Small intestine (tissue), 16 donors: ENCODE measurements at places on chromosomes 16 and 17. TPM values are rescaled to one million over a fixed set of nuclear protein-coding genes. Genes with fewer than 3 reads are reported as not detected.

- H3K4me1 ChIP-seq = no peaks in the 10 kb centered on the region
- no peak overlapping the region for H3K27ac ChIP-seq
- no peaks in the 10 kb centered on the region for H3K36me3 ChIP-seq
- DNase-seq = no peak
Observed at GRCh38 chr16:5891296-5891695, 793.7 kb upstream of the EEF2KMT start.

DNA sequence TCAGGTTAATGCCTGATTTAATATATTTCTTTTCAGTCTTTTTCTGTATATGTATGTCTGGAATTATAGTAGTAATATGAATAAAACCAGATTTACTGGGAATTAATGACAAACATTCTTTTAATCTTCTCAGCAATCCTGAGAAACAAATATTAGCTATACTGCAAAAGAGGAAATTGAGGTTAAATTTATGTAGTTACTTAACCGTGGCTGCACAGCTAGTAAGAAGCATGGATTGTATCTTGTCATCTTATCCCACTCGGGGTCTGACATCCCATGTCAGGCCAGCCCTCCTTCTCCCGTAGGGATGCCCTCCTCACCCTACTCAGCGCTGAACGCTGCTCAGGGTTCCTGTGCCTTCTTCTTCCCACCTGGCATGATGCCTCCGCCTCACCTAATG is 143.0 kb downstream of the FTO start:
- no peaks in the 10 kb centered on the region for H3K36me3 ChIP-seq
- H3K27ac ChIP-seq = no peak overlapping the region
- H3K27me3 ChIP-seq = no peaks in the 10 kb centered on the region
- no peak for DNase-seq
- peaks cover 6% of the 10 kb centered on the region for H3K4me1 ChIP-seq
- H3K4me3 ChIP-seq = no peak overlapping the region

DNA sequence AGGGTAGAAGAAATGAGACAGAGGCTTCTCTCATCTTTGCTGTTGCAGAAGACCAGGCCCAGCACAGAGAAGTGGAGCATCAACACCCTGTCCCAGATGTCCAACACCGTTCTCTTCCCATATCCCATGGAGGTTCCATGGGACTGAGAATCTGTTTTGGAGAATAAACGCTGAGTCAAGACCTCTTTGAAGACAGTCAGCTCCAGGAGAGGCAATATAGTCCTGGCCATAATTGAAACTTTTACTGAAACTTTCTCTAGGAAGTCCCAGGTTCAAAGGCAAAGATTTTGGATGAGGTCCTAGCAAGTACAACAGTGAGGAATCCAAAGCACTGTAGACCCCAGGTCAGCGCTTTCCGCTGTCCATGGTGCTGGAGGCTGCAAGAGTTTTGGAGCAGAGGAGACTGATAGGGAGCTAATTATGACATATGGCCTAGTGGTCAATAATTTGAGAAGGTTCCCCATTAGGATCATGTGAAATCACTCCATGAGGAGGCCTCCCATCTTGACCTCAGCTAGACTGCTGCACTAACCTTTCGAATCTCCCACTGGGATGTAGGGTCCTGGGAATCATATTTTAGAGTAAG is 36.0 kb downstream of the OSBPL7 start:
- DNase-seq = peak; percentile 45
- no peak overlapping the region for H3K4me3 ChIP-seq
- H3K36me3 ChIP-seq = no peaks in the 10 kb centered on the region
- no peak overlapping the region for H3K27ac ChIP-seq
- H3K27me3 ChIP-seq = peaks cover 39% of the 10 kb centered on the region
- no peaks in the 10 kb centered on the region for H3K4me1 ChIP-seq

DNA sequence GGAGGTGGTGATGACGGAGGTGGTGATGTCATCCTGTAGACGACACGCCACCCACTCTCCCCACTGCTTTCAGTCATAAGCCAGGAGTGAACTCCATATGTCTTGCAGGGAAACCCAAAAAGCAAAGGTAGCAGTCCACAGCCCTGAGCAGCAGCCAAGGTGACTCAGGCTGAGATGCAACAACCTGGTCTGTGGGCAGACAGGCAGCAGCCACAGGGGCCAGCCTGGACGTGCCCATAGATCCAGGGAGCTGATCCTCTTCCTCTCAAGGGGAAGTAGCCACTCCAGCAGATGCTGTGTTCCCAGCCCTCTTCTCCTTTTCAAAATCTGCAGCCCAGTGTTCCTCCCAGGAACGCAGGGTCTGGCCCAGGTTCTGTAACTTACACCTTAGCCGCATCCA is 17.3 kb upstream of the CIITA start:
- no peak for DNase-seq
- no peaks in the 10 kb centered on the region for H3K4me1 ChIP-seq
- H3K4me3 ChIP-seq = no peak overlapping the region
- no peaks in the 10 kb centered on the region for H3K27me3 ChIP-seq

Gene APOBR
- 2.7 TPM for polyA plus RNA-seq

Gene SDR42E2
- polyA plus RNA-seq = 0.03 TPM

- H3K4me1 ChIP-seq = no peaks in the 10 kb centered on the region
- H3K27ac ChIP-seq = no peak overlapping the region
- no peak for DNase-seq
- H3K4me3 ChIP-seq = no peak overlapping the region
- H3K27me3 ChIP-seq = no peaks in the 10 kb centered on the region
Observed at GRCh38 chr17:57210224-57210553, 46.1 kb upstream of the MSI2 start.

Gene G6PC1
- 4.1 TPM for polyA plus RNA-seq

GRCh38 chr17:50259477-50260324 is 14.6 kb upstream of the TMEM92 start:
- DNase-seq = no peak
- H3K27me3 ChIP-seq = no peaks in the 10 kb centered on the region
- H3K36me3 ChIP-seq = no peaks in the 10 kb centered on the region
- no peak overlapping the region for H3K4me3 ChIP-seq
- H3K27ac ChIP-seq = no peak overlapping the region
- H3K4me1 ChIP-seq = peaks cover 4% of the 10 kb centered on the region

GRCh38 chr17:55587608-55588139 is 76.4 kb upstream of the SMIM36 start:
- DNase-seq = no peak
- H3K27ac ChIP-seq = no peak overlapping the region
- H3K36me3 ChIP-seq = no peaks in the 10 kb centered on the region
- H3K4me1 ChIP-seq = no peaks in the 10 kb centered on the region
- no peaks in the 10 kb centered on the region for H3K27me3 ChIP-seq

DNA sequence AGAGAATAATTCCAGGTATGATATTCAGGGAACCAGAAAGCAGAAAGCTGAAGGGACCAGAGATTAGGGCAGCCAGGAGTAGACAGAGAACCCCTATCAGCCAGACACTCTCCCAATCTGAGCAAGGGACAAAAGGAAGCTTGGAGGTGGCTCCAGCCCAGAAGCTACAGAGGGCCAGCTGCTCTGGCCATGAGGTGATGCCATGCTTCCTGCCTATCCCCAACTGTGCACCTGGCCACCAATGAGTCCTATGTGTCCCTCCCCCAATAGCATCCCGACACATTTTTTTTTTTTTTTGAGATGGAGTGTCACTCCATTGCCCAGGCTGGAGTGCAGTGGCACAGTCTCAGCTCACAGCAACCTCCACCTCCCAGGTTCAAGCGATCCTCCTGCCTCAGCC is 30.0 kb downstream of the NSMCE1 start:
- no peaks in the 10 kb centered on the region for H3K27me3 ChIP-seq
- no peak for DNase-seq
- H3K36me3 ChIP-seq = no peaks in the 10 kb centered on the region
- no peak overlapping the region for H3K4me3 ChIP-seq

GRCh38 chr17:58630883-58631522 is 60.8 kb downstream of the TEX14 start:
- DNase-seq = no peak
- H3K4me1 ChIP-seq = no peaks in the 10 kb centered on the region
- H3K36me3 ChIP-seq = no peaks in the 10 kb centered on the region
- no peak overlapping the region for H3K4me3 ChIP-seq
- H3K27me3 ChIP-seq = no peaks in the 10 kb centered on the region

DNA sequence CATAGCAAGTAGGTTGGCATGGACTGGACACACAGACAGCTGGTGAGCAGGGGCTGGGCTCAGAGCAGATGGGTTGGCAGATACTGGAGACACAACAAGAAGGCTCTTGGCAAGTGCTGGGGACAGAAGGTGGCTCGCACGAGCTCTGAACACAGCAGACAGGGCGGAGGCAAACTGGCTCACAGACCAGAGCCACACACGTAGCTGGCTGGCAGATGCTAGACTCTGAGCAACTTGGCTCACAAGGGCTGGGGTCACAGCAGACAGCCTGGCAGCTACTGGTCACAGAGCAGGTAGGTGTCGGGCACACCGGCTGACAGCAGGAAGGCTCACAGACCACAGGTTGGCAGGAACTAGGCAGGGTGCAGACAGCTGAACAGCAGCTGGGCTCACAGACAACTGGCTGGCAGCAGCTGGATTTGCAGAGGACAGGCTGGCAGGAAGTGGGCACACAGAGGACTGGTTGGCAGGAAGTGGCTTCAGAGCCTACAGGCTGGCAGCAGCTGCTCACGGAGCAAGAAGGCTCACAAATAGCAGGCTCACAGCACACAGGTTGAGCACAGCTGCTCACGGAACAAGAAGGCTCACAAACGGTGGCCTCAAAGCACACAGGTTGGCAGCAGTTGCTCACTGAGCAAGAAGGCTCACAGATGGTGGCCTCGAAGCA is 725 bp downstream of the KRTAP16-1 start:
- H3K27ac ChIP-seq = no peak overlapping the region
- H3K4me3 ChIP-seq = no peak overlapping the region
- peaks cover 21% of the 10 kb centered on the region for H3K27me3 ChIP-seq
- no peaks in the 10 kb centered on the region for H3K4me1 ChIP-seq
- H3K36me3 ChIP-seq = no peaks in the 10 kb centered on the region

- no peak overlapping the region for H3K27ac ChIP-seq
- no peaks in the 10 kb centered on the region for H3K36me3 ChIP-seq
- H3K27me3 ChIP-seq = no peaks in the 10 kb centered on the region
- no peak for DNase-seq
Observed at GRCh38 chr17:81148986-81149533, 16.2 kb upstream of the PVALEF start.

Gene CEP295NL
- not detected for polyA plus RNA-seq

DNA sequence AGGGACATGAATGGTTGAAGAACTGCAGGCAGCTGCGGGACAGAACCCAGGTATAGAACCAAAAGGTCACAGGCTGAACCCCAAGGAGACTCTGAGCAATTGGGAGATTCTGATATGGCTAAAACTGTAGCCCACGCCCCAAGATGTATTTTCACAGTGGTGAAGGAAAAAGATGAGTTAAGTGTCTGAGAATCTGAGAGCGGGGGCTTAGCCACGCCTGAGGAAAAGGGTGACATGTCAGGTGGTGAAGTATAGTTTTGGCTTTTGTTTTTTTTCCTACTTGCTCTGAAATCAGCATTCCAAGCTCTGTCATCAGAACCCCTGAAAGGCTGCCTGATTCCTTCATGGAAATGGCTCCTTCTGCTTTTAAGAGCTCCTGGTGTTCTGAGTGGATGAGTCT is 73.3 kb downstream of the AKAP1 start:
- no peaks in the 10 kb centered on the region for H3K36me3 ChIP-seq
- H3K4me1 ChIP-seq = no peaks in the 10 kb centered on the region
- no peak for DNase-seq
- no peak overlapping the region for H3K27ac ChIP-seq
- H3K4me3 ChIP-seq = no peak overlapping the region

GRCh38 chr17:78963378-78963777 is 16.3 kb downstream of the LGALS3BP start:
- DNase-seq = no peak
- H3K27ac ChIP-seq = peak overlapping the region; percentile 77
- peaks cover 32% of the 10 kb centered on the region for H3K36me3 ChIP-seq
- H3K27me3 ChIP-seq = no peaks in the 10 kb centered on the region
- H3K4me1 ChIP-seq = peaks cover 5% of the 10 kb centered on the region

Gene KRTAP4-1
- polyA plus RNA-seq = not detected

Gene PERCC1
- 0.69 TPM for polyA plus RNA-seq

Gene ESRP2
- 21.5 TPM for polyA plus RNA-seq

DNA sequence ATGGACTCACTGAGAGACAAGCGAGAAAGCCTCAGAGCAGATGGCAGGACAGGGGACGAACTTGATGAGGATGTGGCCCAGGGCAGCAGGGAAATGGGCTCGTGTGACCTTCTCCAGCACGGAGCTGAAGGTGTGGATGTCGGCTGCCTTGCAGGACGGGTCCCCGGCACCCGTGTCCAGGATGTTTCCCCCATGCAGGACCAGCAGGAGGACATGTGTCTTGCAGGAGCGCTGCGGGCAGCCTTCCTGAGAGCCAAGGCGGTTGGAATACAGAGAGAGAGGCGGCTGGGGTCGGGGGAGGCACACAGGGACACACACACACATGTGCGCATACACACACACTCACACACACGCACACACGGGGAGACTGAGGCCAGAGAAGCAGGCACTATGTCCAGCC is 39.3 kb downstream of the PIMREG start:
- no peaks in the 10 kb centered on the region for H3K36me3 ChIP-seq
- H3K4me3 ChIP-seq = no peak overlapping the region
- no peak overlapping the region for H3K27ac ChIP-seq

DNA sequence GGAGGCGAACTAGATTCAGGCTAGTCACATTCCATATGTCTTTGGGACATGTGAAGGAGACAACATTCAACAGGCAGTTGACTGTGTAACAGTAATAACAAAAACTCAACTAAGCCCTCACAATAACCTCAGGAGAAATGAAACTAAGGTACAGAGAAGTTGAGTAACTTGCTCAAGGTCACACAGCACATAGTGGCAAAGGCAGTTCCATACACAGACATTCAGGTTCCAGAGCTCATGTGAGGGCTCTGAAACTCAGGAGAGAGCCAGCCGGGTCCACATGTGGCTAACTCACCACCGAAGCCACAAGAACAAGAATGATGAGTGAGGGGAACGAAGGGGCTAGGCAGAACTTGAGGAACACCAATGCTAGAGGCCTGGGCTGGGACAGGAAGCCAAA is 46.3 kb upstream of the CCL1 start:
- no peak overlapping the region for H3K27ac ChIP-seq
- DNase-seq = no peak
- no peaks in the 10 kb centered on the region for H3K4me1 ChIP-seq
- no peaks in the 10 kb centered on the region for H3K27me3 ChIP-seq
- H3K4me3 ChIP-seq = no peak overlapping the region

Gene KRT40
- polyA plus RNA-seq = not detected

- H3K4me1 ChIP-seq = no peaks in the 10 kb centered on the region
- H3K27ac ChIP-seq = no peak overlapping the region
- H3K4me3 ChIP-seq = no peak overlapping the region
- no peaks in the 10 kb centered on the region for H3K36me3 ChIP-seq
Observed at GRCh38 chr17:57586742-57587141, 158.4 kb downstream of the CCDC182 start.

DNA sequence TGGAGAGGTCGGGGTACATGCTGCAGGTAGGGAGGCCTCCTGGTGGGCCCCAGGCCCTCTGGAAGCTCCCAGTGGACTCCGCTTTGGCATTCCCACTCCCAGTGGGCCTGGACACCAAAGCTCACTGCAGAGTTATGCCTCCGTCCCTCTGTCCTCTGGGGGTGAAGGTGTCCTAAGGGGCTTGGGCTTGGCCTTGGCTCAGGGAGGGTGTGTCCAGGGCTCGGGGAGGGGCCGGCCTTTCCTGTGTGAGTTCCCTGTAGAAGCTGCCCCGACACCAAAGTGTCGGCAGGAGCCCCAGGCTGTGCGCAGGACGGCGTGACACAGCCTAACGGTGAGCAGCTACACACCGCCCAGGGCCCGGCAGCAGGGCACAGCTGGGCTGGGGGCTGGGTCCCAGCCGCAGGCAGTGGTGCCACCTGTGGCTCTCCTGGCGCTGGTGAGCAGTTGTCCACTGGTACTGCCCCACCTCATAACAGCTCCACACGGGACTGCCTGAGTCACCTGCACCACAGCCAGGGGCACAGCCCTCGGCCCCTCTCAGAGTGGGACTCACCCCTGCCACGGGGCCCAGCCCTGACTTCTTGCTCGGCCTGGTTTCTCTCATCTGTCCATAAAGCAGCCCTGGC is 6.1 kb downstream of the TEPSIN start:
- H3K27me3 ChIP-seq = no peaks in the 10 kb centered on the region
- DNase-seq = no peak
- peaks cover 4% of the 10 kb centered on the region for H3K36me3 ChIP-seq
